IMR-90 (cell line): ENCODE measurements at places on chromosomes 11 and 22. TPM values are rescaled to one million over a fixed set of nuclear protein-coding genes. Genes with fewer than 3 reads are reported as not detected.

The TNNT3 gene
- total RNA-seq = not detected in 2 replicates

The MS4A2 gene
- total RNA-seq = not detected in 2 replicates

The CELF1 gene
- 109 and 135 TPM in 2 replicates for total RNA-seq

The SYT8 gene
- not detected in 2 replicates for total RNA-seq

The CHRM1 gene
- not detected in 2 replicates for total RNA-seq

The ACR gene
- total RNA-seq = not detected in 2 replicates

The CARNS1 gene
- total RNA-seq = under 0.01 TPM in 2 replicates

The GAL3ST3 gene
- not detected in 2 replicates for total RNA-seq

The SLC6A5 gene
- total RNA-seq = not detected in 2 replicates

The IRAG1 gene
- 21.1 and 25.8 TPM in 2 replicates for total RNA-seq

The PATE4 gene
- total RNA-seq = not detected in 2 replicates

The RGL4 gene
- total RNA-seq = not detected in 2 replicates

GRCh38 chr11:74412321-74412720, 14.1 kb upstream of the PGM2L1 start:
- peak; percentile 37 for DNase-seq

GRCh38 chr11:118827118-118827517, 36.2 kb upstream of the DDX6 start:
- no peak for DNase-seq

DNA sequence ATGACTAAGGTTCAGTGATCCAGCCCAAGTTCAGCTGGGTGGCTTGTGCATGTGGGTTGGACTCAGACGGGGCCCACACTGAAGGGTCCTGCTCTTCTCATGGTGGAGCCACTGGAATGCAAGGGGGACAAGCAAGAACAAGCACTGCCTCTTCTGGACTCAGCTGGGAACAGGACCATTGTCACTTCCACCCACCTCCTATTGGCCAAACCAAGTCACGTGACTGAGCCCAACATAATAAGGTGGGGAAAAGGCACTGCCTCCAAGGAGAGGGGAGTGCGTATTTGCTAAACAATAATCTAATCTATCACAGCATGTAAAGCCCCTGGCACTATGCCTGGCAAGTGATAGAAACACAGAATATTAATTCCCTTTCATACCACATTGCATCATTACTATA, 87.1 kb downstream of the CHST1 start:
- DNase-seq = no peak

GRCh38 chr11:48101044-48101733, 115.4 kb upstream of the OR4B1 start:
- no peak for DNase-seq

GRCh38 chr22:46538814-46539160, 1.4 kb upstream of the CELSR1 start:
- DNase-seq = peak; percentile 63

GRCh38 chr22:48376936-48377712, 1450.5 kb downstream of the BRD1 start:
- DNase-seq = no peak

DNA sequence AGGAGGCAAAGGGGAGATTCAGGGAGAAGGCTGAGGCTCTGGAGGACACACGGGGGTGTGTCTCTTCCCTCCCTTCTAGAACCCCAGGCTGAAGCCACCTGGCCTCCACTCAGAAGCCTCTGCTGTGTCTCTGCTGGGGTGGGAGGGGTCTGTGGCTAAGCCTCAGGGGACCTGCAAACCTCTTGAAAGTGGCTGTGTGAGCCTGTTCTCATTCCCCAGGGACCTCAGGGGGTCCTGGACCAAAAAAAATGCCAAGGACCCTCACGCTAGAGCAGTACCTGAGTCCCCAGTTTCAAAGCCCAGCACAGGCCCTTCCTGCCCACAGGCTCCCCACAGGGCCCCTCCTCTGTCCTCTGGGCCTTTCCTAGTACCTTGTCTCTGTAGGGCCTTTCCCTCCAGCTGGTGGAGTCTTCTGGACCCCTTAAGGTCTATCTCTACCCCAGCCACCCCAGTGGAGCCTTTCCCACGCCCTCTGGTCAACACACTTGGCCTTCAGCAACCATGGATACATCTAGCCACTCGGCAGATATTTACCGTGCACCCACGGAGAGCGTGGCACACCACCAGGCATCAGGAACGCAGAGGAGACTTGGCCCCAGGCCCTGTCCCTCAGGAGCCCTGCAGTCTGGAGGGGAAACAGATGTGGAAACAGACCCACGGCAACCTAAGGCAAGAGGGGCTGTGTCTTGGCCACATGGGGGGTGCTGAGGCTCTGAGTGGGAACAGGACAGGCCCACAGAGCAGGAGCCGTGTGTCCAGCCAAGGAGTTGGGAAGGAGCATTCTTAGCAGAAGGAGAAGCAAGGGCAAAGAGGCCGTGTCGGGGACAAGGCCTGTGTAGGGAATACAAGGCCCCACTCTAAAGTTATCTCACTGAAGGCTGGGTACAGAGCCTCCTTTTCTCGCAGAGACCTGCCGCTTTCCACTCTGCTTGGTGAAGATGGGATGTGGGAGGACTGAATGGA, 18.5 kb downstream of the PLA2G6 start:
- DNase-seq = no peak

DNA sequence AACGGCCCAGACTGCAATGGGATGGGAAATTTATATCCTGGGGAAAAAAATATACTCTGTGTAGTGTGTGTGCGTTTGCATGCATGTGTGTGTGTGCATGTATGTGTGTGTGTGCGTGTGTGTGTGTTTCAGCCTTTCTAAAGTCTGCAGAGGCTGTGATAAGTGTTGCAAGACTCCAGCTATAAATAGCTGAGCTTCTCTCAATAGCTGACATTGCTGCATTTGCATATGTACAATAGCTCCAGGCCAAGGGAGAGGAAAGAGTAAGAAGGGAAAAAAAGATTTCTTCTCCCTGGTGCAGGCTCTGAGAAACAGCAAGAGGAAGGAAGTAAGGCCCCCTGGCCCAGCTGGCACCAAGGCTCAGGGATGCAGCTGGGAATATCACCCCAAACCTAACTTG, 483.0 kb downstream of the MN1 start:
- DNase-seq = peak; percentile 44

- DNase-seq = no peak
These were observed 453 bp upstream of the MAFF start for GRCh38 chr22:38201371-38201710.

DNA sequence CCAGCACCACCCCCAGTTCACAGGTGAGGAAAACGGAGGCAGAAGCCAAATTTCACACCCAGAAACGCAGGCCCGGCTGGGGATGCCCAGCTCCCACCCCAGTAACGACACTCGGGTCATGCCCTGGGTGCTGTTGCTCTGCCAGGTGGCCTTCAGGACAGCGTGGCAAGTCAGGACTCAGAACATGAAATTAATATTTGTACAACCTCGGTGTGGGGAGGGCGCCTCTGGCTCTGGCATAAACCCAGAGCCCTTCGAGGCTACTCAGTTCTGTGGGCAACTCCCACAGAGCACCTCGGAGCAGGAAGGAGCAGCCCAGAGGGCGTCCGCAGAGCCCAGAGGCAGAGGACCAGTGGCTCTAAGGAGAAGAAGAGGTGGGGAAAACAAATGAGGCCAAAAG, 71.6 kb downstream of the CELSR1 start:
- no peak for DNase-seq

DNA sequence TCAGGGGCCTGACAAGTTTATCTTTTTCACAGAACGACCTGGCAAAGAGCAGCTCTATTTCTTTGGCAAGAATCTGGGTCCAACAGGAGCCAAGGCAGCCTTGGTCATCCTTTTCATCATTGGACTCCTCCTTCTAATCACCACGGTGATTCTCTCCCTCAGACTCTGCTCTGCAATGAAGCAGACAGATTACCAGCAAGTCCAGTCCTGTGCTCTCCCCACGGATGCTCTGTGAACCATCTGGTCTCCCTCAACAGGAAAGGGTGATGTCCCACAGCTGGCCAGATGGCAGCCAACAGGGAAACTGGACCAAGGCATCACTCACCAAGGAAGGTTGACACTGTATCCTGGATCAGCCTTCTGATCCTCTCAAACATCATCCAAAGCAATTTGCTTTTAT, 17.0 kb upstream of the PANX1 start:
- DNase-seq = no peak

- DNase-seq = no peak
These were observed 762 bp downstream of the CRELD2 start for GRCh38 chr22:49918911-49919881.

DNA sequence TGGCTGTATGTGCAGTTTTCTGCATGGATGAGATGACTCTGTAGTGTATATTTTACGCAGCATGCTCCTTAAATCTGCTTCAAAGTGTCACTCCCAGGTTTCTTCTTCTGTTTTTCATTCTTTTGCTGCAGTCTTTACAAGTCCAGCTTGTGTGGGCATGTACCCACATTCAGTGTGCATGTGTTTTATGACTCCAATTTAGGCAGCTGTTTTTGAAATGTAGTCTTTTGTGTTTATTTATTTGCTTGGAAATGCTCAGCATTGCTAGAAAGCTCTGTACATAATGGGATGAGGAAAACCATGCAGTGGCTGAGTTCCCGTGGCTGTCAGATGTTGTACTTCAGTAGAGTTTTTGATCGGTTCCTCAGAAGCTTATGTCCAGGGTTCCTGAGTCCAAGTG, 138.5 kb downstream of the ARHGAP42 start:
- DNase-seq = no peak

DNA sequence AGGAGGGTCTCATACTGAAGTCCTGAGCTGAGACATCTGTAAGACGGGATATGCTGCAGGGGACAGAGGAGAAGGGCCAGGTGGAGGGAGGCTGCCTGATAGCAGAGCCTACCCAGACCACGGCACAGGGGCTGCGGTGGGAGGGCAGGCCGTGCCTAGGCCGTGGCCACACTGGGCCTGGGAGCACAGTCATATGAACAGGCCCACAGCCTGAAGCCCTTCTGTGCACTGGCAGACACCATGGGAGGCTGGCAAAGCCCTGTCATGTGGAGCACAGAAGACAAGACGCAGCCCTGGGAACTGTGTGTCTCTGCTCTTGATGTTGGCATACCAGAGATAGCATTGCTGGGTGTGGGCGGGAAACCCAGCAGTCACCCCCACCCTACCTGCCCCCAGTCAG, 3.3 kb downstream of the SPATA19 start:
- DNase-seq = no peak

- DNase-seq = no peak
These were observed 25.1 kb downstream of the IZUMO1R start for GRCh38 chr11:94329501-94329900.

DNA sequence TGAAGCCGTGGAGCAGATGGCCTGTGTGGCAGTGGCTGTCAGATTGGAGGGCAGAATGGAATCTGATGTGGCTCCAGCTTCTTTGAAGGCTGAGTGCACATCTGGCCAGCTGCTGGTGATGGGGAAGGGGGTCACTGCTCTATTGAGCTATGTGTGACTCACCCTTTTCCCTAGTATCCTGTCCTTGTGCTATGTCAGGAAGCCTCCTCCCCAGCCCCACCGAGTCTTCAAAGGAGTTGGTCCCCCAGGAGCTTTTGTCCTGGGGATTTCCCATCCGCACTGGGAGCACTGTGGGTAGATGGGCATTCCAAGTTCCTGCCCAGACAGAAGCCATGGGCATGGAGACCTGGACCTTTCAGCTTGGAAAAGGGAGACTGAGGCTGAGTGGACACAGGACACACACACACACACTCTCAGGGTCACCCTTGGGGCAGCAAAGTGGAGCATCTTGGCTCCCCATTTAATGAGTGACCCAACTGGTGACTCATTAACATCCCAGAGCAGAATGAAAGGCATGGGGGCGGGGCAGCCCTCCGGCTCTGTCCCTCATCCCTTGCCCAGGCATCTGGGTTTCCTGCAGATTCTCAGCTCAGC, 3.3 kb downstream of the SERPINH1 start:
- DNase-seq = peak; percentile 78

DNA sequence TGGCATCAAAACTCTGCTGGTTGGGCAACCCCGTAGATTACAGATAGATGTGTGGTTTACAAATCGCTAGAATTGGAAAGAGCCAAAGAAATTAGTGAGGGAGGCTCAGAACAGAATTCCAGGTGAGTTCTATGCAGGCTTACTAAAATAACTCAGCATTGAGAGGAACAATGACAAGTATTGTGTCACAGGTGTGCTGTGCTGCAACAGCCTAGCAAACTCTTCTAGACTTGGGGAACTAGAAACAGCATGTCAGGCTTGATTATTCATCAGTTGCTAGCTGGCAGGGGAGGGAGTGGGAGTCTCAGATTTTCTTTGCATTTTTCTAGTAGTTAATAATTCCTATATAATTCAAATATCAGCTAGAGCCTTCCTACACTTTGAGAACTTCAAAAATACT, 26.3 kb upstream of the RASD2 start:
- DNase-seq = no peak

DNA sequence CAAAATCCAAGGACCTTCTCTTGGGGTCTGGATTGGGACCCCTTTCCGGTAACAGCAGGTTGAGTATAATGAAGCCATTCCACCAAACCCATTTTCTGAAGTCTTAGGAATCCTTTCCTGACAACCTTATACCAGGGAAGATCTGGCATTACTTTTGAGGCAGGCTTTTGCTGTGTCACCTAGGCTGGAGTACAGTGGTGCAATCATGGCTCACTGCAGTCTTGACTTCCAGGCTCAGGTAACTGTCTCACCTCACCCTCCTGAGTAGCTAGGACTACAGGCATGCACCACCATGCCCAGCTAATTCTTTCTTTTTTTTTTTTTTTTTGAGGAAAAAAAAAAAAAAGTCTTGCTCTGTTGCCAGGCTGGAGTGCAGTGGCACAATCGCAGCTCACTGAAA, 55.8 kb upstream of the TREH start:
- DNase-seq = no peak

DNA sequence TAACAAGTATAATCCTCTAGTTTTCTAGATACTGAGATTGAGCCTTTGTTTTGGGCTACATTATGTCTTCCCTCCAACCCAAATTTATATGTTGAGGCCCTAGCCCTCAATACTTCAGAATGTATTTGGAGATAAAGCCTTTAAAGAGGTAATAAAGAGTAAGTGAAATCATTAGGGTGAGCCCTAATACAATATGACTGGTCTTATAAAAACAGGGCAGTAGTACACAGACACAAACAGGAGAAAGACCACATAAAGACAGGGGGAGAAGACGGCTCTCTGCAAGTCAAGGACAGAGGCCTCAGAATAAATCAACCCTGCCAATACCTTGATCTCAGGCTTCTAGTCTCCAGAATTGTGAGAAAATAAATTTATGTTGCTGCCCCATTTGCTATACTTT, 6.3 kb downstream of the OR10V1 start:
- no peak for DNase-seq

GRCh38 chr22:21697880-21698279, 32.1 kb downstream of the PPIL2 start:
- peak; percentile 82 for DNase-seq

DNA sequence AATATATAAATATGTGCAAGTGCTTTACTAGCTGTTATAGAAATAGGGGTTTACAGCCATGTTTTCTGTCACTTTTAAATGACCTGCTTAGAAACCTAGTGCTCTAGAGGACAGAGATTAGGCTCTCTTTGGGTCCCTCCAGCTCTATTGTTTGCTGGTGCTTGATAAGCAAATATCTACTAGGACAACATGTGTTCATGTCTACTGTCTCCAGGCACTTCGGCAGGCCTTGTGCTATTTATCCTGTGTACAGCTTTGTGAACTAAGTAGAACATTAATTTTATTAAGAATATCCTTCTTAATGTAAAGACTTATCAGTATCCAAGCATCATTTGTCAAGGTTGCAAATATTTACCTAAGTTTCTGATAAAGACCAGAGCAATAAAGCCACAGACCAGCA, 11.9 kb upstream of the RASSF10 start:
- DNase-seq = no peak
